ENCODE measurements at places on chromosomes 1 and 21. TPM values are rescaled to one million over a fixed set of nuclear protein-coding genes. Genes with fewer than 3 reads are reported as not detected.

Gene KRTAP20-4
- polyA plus RNA-seq, result not detected

DNA sequence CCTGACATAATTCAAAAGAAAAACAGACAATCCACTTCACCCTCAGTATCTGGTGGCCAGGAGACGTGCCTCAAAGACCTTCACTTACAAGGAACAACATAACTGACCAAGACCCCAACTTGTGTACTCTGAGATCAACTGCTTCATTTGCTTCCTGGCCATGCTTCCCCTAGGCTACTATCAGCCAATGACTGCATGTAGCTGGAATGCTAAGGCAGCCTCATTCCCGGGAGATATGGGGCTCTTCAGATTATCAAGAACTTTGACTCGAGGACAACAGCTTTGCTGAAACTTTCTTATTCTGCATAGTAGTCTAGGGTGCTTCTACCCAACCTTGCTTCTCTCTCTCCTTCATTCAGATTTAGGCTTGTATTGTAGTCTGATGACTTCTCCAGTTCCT is 11.7 kb upstream of the UCK2 start:
- DNase-seq, result no peak

Gene SLC1A7
- polyA plus RNA-seq, result 0.28 TPM

- no peak for DNase-seq
These were observed 9.6 kb downstream of the OSCP1 start for GRCh38 chr1:36440646-36441045.

GRCh38 chr1:30707412-30708360 is 15.7 kb downstream of the MATN1 start:
- DNase-seq, result peak; percentile 57

DNA sequence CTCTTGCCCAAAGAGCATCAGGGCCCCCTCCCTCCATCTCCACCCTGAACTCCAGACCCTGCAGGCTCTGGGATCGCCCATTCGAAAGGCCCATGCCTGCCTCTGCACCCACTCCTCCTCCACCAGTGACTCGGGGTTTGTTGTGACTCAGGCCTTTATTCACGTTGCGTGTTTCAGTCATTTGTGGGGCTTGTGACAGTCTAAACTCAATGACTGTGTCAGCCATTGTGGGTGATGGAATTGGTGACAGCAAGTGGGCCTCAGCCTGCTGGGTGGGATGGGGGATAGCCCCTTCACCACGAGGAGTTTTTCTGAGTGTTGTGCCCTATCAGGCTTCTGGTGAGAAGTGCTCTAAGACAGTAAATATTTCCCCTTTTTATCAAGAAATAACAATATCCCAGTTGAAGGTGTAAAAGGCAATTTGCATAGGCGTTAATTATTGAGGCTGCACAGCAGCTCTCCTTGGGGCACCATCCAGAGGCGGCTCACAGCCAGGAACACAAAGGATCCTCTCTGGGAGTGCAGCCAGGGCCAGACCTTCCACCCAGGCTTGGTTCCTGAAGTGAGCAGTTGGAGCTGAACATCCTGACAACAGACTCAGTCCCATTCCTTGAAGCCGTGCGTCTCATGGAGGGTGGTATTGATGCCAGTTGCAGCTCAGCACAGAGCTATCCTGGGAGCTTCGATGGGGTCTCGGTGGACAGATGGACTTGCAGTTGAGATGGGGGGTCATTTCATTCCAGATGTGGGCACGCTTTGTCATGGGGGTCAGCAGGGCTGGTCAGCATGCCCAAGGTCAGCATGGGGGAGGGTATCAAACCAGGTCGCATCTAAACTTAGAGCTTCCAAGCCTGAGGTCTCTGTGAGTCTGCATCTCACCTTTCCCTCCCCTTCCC is 135.6 kb upstream of the CACNA1E start:
- no peak for DNase-seq

GRCh38 chr1:1157914-1158710 is 15.6 kb upstream of the TTLL10 start:
- peak; percentile 20 for DNase-seq

All from ovary (tissue), 10 donors.